Stimulated activated CD4-positive, alpha-beta T cell treated with anti-CD3 and anti-CD28 coated beads, TNF-alpha, amount 100 ng/mL, for 4 hours (primary cell): ENCODE measurements at places on chromosomes 4 and X.

- DNase-seq: no peak
Observed at GRCh38 chr4:41318839-41319530, 62.3 kb downstream of the UCHL1 start.

DNA sequence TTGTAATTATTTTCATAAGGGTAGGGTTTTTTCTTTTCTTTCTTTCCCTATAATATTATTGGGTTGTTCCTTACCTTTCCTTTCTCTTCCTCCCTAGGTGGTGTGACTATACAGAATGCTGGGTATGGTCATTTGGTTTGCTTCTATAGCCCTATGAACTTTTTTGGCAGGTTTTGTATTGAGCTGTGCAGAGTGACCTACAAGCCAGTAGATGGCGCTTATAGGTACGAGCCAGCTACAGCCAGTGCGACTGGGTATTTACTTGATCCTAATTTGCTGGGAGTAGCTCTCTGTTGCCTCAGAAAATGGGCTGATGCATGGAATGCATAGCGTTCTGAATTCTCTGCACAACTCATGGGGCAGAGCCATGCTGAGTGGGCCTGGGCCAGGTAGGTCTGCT lies 423.3 kb downstream of the MAGEE1 start:
- DNase-seq: no peak

GRCh38 chr4:11228530-11228929 lies 200.2 kb downstream of the HS3ST1 start:
- no peak for DNase-seq

DNA sequence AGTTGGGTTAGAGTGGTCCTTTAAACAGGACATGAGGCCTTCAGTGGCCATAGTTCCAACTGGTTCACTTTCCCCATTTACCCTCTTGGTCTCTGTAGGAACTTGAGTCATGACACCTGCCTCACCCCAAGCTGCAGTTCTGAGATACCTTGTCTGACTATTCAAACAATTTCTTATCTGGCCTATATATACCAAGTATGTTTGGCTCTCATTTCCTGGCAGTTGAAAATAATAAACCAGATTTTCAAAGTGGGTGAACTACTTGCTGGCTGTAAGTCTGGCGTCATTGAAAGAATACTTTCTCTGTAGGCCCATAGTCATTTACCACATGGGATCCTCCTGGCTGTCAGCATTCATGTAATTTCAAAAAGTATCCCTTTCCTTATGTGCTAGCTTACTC lies 228.8 kb downstream of the SHROOM3 start:
- no peak for DNase-seq

DNA sequence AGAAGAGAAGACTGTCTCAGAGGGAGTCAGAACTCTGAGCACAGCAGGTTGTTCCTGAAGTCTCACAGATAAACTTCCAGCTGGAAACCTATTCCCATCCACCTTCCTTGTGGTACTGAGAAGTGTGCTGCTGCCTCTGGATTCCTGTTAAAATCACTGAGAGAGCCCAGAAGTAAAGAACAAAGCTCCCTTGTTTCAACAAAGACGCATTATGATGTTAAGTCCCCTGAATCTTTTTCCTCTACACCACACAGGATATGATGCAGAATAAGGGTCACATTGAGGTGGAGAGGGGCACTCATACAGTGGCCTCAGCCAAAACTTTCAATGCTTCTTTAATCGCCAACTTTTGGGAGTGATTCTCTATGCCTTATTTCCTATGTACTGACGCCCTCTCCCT lies 321.0 kb downstream of the OPHN1 start:
- DNase-seq: no peak

- no peak for DNase-seq
Observed at GRCh38 chrX:110985470-110985869, 110.5 kb upstream of the PAK3 start.

GRCh38 chr4:119894650-119895208 lies 171.9 kb downstream of the MAD2L1 start:
- DNase-seq: no peak

DNA sequence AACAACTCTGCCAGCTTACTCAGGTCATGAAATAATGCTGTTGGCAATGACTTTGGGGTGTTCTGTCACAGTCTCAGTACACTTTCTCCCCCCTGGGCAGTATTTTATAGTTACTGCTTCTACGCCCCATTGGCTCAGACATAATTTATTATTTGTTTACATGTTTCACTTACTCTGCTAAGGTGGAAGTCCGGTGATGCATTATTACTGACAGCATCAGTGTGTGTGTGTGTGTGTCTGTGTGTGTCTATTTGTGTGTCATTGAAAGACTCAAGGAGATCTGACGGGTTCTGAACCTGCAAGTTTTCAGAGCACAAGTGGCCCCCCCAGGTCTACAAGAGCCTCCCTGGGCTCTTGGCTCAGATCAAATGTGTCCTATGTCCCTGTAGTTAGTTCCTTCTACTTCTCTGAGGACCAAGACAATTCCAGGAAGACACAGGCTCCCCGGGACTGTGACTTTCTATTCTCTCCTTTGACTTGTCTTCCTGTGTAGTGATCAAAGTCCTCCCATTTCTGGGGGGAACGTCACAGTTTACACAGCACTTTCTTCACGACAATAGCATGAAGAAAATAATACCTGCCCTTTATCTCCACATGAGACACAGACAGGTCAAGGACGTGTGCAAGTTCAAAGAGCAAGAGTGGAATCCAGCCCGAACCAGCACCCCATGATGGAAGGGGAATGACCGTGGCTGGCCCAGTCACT lies 283.7 kb upstream of the GATB start:
- no peak for DNase-seq

- no peak for DNase-seq
Observed at GRCh38 chr4:48337731-48338130, 3.6 kb upstream of the SLAIN2 start.

- no peak for DNase-seq
Observed at GRCh38 chr4:101992446-101992845, 201.9 kb downstream of the BANK1 start.

DNA sequence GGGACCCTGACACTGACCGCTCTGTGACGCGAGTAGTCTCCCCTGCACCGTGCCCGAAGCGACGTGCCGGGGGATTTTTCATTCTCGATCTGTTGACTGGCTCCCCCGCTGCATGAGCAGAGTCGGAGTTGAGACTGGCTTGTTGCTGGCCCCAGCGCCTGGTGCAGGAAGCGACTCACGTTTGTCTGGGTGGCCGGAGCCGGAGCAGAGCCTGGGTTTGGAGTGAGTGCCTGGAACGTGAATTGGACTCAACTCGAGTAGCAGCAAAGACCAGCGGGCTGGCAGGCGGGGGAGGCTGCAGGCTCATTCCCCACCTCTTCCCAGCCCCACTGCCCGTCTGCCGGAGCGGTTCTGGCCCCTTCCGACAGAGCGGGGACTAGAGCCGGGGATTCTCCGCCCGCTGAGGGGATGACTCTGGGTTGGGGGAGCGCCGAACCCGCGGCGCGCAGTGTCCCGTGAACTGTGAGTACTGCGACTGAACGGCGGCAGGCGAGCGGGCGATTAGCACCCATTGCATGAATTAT lies 554 bp downstream of the PCDH7 start:
- no peak for DNase-seq

GRCh38 chrX:37825215-37825842 lies 22.0 kb downstream of the DYNLT3 start:
- DNase-seq: no peak

- DNase-seq: no peak
Observed at GRCh38 chr4:129738175-129738574, 642.2 kb downstream of the C4orf33 start.

- no peak for DNase-seq
Observed at GRCh38 chrX:78506248-78506647, 152.9 kb downstream of the RTL3 start.

DNA sequence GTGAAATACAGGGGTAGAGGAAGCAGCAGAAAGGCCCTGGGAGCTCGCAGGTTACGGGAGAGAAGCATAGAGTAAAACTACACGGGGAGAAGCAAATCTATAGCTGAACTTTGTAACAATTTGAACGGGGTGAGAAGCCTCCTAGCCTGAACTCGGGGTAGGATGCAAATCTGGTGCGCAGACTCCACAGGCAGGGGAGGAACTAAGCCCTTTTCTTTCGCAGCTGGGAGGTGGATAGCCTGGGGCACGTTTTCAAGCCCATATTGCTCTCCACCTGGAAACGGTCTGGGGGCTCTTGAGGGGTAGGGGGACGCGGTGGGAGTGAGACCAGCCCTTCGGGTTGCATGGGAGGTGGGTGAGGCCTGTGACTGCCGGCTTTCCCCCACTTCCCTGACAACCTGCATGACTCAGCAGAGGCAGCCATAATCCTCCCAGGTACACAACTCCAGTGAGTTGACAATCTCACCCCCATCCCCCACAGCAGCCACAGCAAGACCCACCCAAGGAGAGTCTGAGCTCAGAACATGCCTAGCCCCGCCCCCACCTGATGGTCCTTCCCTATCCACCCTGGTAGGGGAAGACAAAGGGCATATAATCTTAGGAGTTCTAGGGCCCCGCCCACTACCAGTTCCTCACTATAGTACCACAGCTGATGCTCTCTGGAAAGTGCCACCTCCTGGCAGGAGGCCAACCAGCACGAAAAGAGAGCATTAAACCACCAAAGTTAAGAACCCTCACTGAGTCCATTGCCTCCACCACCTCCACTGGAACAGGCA lies 29.9 kb downstream of the SOWAHB start:
- no peak for DNase-seq

DNA sequence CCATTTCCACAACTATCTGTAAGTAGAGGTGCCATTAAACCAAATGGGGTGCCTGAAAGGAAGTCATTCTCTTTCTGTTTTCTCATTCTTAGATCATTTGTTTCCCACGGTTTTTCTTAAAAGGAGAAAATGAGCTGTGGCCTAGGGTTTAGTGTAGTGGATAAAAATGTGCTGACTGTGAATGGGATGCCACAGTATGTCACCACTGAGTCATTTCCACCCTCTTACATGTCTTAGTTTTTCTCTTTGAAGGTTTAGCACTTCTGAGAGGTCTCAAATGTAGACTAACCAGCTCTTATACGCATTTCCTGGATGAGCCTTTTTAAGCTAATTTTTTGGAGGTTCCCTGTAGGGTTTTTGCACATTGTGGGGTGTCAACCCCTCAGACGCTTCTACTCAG lies 244.5 kb upstream of the SPANXN1 start:
- no peak for DNase-seq

DNA sequence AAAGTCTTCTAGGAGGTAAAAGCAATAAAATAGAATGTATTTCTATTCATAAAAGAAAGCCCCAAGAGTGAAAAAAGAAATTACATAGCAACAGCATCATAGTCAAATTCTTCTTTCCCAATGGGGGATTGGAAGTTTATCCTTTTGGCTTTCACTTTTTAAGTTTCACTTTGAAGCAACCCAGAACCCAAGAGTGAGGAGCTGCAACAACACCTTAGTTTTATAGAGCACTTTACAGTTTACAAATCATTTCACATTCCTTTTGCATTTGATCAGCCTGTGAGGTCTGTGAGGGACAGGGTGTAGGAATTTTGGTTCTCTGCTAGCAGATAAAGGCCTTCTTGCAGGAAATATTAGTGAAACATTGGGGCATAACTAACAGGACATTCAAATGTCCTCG lies 112.0 kb upstream of the NDP start:
- DNase-seq: no peak

DNA sequence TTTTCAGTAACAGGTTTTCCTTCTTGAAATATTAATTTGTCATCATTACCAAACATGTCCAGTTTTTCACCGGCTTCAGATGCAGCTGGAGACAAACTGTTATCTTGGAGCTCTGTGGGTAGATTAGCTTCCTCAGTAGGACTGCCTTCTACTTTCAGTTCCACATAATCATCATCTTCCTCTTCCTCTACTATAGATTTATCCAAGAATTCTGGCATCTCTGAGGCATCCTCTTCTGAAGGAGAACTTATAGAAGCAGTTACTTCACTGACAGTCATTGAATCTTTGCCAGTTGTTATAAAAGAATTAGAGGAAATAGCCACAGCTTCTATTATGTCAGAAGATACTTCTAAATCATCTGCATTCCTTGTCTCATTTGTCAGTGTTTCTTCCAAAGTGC lies 162.9 kb downstream of the LRBA start:
- no peak for DNase-seq

DNA sequence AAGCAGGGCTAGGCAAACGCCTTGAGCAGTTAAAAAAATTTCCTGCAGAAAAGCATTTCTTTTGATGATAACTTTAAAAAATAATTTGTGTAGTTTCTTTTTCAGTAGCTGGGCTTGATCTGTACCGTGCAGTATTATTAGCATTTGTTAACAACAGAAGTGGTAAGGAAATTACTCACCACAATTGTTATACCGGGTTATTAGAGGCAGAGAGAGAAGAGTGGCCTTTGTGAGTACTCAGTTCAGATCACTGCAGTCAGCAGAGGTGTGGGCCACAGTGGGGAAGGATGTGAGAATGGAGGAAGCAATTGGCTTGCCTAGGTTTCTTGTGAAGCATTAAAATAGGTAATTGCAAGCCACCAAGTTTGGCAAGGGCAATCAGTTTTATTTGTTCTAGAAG lies 14.3 kb upstream of the IL21 start:
- DNase-seq: no peak

DNA sequence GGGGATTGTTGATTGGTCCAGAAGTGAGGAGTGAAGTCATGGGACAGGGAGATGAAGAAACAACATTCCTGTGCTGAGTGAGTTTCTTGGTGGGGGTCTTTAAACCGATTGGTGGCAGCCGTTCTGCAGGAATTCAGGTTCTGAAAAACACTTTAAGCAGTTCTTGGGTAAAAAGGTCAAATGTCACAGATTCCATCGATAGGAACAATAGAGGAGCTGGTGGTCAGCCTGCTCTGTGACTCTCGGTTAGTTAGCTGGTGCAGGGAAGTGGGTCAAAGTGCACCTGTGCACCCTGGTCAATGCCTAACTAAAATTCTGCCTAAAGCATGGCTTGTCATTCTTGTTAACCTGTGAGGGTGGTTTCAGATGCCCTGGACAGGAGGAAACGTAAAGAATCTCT lies 34.6 kb upstream of the MGST2 start:
- DNase-seq: no peak

- no peak for DNase-seq
Observed at GRCh38 chr4:73599182-73599581, 21.1 kb downstream of the RASSF6 start.

DNA sequence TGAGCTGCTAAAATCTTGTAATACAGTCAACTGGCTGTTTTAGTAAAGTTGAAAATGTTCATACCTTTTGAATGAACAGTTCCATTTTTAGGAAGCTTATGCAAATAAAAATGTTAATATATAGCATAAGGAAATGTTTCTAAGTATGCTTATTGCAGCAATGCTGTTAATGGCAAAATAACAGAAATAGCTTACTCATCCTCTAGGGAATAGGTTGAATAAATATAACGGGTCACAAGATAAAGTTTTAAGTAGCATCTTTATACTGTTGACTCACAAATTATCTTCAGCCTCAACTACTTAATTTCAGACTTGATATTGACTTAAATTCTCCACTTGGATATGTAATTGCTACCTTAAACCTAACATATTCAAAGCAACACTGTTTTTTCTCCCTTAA lies 27.7 kb downstream of the HERC3 start:
- no peak for DNase-seq

- DNase-seq: no peak
Observed at GRCh38 chrX:108148524-108148923, 56.9 kb downstream of the ATG4A start.

DNA sequence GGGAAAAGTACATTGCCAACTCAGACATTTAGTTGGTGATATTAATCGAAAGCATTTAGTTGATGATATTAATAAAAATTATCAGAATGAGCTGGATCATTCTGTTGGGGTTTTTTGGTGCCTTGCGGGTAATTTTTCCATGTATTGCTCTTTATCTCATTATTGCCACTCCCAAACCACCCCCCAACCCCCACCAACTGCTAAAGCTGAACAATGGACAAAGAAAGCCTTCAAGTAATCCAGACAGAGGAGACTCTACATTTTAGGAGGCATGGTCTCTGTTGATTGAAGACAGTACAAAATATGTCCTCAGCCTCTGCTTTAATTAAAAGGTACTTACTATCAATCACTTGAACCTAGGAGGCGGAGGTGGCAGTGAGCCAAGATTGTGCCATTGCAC lies 22.5 kb downstream of the PDK3 start:
- no peak for DNase-seq
